NCI-H2227 treated with DMSO at 0.1 percent for 48 hours (cell line): ENCODE measurements at places on chromosomes 12 and 14.

DNA sequence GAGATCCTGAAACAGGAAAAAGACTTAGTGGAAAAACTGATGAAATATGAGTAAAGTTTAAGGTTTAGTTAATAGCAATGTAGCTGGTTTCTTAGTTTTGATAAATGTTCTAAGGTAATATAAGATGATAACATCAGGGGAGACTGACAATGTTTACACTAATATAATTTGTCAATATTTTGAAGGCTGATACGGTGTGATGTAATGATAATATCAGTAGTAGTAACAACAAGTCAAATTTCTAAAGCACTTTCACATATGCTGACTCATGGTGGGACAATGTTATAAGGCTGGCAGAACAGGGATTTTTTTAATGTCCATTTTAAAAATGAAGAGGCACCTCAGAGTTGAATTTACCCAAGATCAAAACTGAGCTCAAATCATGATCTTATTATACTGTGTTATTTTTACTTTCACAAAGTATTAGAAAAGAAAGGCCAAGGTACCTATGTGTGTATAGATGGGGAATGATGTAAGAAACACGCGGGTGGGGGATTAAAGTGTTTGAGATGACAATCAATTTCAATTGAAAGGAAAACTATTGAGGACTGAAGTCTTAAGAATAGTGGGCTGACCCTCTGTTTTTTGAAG, 2.4 kb upstream of the FLRT2 start:
- DNase-seq: no peak

DNA sequence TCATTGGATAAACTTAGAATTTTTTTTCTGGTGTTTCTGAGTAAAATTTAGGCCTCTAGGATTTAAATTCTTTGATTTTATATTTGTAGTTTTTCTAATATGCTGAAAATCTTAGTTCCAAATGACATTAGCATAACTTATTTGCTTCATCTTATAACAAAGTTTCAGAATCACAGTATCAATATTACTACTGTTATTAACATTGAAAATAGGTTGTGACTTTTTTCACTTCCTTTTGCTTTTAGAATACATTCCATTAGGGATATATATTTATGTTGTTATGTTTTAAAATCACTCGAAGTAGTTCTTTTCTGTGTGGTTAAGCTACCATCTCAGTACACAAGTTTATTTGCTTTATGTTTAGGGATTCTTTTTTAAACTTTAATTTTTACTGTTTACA, 12.8 kb downstream of the RAB3IP start:
- no peak for DNase-seq

- no peak for DNase-seq
Measured at GRCh38 chr14:60738843-60739508, 4.4 kb downstream of the MNAT1 start.

- DNase-seq: no peak
Measured at GRCh38 chr12:66799551-66799950, 120.7 kb upstream of the GRIP1 start.

GRCh38 chr12:122545855-122546254, 18.8 kb downstream of the KNTC1 start:
- no peak for DNase-seq

DNA sequence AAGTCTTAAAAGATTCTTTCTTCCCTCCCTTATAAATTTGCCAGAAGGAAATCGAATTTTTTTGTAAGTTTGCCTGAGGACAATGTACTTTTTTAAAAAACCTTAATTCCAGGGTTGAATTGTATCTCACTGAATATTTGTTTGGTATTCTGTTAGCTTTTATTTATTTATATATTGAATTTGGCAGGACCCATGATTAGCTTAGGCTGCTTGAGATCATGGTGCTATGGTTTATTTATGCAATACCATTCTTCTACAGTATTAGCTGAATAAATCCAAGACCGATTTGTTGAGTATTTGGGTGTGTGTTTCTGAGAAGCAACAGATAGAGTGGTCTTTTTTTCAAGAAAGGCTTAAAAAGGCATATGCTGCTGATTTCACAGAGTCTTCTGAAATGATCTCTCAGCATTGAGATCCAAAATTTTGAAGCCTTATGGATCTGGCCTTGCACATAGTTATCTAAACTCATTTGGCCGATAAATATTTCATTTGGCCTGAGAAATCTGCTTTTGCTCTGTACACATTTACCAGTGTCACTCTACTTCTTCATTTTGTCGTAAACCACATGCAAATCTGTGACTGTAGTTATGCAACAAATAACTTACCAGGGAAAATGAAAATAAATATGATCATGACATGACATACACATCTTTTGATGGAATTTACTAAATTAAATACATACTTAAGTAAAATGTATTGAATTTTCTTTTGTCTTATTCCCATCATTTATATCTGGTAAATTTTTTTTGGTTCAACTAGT, 265.8 kb upstream of the FLRT2 start:
- DNase-seq: no peak

DNA sequence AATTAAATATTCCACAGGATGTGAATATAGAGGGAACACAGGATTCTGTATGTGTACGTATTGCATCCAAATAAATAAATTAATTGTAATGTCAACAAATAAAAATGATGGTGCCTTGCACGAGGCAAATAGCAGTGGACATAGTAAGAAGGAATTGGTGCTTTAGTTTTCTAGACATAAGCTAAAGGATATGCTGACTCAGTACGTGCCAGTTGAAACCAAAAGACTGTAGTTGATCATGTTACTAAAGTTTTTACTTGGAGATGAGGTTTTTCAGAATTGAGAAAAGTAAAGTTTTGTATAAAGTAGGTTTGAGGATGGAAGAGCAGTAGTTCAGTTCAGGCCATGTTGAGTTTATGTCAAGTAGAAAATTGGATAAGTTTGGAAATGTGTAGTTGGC, 807.2 kb downstream of the SLC16A7 start:
- DNase-seq: no peak

- DNase-seq: no peak
Measured at GRCh38 chr12:72313806-72314205, 41.6 kb downstream of the TRHDE start.

DNA sequence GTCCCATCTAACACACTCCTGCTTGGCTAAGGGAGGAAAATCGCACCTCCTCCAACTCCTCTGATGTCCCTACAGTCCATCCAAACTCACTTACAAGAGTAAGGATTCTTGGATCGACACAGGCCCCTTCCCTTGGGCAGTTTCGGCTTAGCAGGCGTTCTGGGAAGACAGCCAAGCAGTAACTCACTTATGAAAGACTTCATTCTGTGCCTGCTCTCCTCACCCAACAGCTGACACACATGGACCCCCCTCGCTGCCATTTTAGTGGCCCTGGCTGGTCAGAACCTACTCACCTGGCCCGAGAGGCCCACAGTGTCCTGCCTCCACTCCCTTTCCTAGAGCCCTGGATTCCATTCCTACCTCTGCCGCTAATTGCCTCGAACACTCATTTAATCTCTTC, 52.3 kb upstream of the BCL2L14 start:
- no peak for DNase-seq

DNA sequence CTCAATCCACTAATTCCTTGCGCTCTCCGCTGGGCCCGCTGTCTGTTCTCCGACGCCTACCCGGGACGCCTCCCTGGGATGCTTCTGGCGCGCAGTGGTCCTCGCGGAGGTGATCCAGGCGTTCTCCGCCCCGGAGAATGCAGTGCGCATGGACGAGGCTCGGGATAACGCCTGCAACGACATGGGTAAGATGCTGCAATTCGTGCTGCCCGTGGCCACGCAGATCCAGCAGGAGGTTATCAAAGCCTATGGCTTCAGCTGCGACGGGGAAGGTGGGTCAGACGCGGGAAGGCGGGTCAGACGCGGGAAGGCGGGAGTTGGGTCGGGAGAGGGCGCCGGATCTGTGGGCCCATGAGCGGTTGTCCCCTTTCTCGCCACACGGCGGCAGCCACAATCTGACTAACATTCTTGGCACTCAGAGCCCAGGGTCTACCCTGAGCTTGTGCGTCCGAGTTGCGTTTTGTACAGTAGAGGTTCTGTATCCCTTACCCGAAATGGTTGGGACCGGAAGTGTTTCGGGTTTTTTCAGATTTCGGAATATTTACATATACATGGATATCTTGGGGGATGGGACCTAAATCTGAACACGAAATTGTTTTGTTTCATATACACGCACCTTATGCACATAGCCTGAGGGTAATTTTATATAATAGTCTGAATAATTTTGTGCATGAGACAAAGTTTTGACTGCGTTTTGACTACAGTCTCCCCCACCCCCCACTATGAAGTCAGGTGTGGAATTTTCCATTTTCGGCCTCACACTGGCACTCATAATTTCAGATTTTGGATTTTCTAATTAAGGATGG, 762 bp downstream of the C12orf57 start:
- DNase-seq: peak; percentile 82

DNA sequence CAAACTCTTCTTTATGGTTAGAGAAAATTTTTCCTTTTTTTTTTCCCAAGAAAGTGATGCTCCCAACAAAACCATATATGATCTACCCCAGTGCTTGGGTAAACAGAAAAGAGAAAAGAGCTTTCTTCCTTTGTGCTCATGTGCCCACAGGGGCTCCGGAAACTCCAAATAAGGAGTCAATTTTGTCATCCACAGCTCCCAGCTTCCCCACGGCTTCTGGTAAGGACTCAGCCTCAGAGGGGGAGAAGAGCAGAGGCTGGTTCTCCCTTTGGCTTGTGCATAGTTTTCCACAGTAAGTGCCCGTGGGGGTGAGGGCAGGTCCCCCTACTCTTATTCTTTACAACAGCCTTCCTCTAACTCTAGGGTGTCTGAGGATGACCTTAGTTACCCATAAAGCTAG, 13.3 kb upstream of the RGS6 start:
- no peak for DNase-seq

DNA sequence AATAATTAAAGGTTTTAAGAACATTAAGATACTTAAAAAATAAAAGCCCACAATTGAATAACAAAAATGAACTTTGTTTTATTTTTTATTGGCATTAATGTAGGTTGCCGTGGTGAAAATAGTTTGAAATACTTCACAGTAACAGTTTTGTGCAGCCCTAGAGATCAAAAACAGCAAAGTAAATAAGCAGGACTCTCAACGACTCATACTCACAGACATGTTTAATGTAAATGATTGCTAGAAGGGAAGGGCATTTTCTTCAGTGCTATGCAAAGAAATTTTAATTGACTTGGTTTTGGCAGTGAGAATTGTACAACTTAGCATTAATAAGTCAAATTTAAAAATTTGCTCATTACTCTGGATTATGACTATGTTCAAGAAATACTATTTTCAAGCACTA, 16.0 kb downstream of the TRMT5 start:
- DNase-seq: no peak

- peak; percentile 6 for DNase-seq
Measured at GRCh38 chr12:1838205-1838993, 18.0 kb downstream of the LRTM2 start.

- DNase-seq: no peak
Measured at GRCh38 chr12:54299515-54300224, 1.1 kb downstream of the NFE2 start.

DNA sequence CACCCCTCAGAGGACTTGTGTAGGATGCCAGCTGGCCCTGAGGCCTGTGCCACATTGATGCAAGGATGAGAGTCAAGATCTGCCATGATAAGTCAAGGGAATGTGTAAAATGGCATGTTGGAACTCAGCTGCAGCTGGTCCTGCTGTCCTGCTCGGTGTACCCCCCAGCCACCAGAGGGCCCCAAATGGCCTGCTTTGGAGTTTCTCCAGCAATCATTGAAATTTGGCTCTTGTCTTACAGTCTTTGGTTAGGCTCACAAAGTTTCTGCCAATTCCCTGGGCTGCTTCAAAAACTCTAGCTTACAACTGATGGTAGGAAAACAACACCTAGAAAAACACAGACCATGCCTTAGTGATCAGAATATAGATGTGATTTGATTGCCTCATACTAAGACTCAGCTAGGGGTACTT, 76.8 kb downstream of the HSD17B6 start:
- no peak for DNase-seq

DNA sequence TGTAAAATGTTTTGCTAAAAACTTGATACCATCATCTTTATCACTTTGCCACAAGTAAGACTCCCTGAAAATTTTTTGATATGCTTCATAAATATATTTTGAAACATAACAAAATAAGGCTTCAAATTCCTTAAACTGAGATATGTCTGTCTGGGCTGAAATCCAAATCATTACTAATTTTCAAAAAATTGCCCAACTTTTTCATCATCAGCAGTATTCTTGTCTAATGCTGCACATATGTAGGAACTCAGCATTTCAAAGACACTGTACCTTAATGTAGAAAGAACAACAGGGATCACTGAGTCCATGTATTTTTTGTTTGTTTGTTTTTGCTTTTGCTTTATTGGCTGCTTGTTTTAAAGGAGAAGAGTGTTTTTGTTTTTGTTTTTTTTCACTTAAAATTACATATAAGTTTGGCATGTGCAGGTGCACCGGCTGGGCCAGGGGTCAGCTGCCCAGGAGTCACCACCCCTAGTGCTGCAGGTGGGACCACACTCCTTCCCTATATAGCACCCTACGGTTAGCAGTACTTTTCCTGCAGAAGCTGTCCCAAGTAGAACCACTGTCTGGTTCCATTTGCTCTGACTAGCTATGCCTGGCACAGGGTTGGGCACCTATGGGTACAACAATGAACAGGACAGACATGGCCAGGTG, 231.2 kb downstream of the PIK3C2G start:
- DNase-seq: no peak

DNA sequence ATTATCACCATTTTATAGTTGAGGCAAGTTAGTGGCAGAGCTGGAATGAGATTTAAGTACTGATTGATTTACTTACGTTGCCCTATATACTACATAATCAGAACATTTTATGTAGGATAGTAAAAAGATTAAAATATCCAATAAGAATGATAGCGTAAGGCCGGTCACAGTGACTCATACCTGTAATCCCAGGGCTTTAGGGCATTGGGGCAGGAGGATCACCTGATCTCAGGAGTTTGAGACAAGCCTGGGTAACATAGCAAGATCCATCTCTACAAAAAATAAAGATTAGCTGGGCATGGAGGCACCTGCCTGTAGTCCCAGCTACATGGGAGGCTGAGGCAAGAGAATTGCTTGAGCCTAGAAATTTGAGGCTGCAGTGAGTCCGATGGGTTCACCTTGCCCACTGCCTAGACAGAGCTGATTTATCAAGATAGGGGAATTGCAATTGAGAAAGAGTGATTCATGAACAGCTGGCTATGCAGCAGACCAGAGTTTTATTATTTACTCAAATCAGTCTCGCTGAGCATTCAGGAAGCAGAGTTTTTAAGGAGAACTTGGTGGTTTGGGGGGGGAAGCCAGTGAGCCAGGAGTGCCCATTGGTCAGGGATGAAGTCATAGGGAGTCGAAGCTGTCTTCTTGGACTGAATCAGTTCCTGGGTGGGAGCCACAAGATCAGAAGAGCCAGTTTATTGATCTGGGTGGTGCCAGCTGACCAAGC, 24.7 kb upstream of the SGPP1 start:
- no peak for DNase-seq

DNA sequence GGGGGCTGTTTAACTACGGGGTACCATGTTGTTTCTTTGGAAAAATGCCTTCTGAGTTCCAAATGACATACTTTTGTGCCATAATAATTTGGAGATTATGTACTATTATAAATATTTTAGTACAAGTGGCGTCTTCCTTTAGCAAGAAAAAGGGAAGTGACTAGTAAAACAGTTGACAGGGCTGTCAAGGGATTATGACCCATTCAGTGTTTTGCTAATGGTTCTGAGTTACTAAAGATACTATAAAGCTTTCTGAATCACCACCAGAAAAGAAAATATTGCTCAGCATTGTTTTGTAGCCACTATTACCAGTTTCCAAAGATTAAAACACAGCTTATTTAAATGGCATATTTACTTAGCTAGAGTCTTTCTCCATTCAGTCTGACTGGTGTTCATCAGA, 334.9 kb downstream of the SNAPC1 start:
- DNase-seq: no peak

GRCh38 chr12:24491968-24492367, 456.9 kb downstream of the BCAT1 start:
- no peak for DNase-seq
